Urinary bladder (tissue), 4 donors: ENCODE measurements at places on chromosomes 6 and 20. TPM values are rescaled to one million over a fixed set of nuclear protein-coding genes. Genes with fewer than 3 reads are reported as not detected.

DNA sequence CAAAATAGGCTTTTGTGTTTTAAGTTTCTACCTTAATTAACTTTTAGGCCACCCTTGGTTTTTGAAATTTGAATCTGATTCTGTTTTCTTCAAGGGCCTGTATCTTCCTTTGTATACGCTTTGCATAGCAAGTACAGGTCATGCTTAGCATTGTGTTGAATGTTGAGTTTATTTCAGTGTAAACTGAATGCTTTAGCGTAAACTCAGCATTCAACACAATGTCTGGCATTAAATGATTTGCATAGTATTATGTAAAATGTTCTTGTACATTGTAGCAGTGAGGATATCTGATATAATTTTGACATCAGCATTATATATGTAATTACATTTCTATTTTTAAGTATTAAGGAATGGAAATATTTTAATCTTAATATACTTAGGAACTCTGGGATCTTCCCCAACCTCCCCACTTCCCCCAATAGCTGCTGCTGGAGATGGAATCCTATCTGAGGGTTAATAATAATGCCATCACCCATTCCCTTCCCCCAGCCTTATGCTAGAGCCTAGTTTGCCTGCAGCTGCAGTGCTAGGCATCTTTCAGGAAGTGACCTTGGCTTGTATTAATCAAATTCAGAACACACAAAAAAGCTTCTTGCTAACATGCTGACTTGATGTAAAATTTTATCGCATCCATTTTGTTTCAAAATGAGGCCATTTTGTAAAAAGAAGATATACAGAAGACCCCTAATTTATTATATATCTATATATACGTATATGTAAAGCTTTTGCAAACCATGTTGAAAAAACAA lies 73.1 kb downstream of the NCOA3 start:
- DNase-seq = no peak

DNA sequence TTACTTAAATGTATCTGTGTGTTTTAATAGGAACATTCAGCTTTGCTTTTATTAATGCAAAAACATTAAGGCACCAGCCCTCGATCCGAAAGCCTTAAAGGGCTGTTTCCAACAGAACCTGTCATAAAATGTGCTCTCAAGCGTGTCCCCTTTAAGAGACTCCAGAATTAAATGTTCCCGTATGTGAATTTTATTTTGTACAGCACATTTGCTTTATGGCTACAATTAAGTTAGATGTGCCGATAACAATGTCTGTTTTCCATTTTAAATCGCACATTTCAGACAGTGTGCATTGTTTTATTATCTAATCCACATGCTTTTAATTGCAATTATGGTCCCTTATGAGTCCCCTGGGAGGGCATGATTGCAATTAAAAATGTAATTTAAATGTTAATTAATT lies 198.9 kb downstream of the TSHZ2 start:
- peak; percentile 29 for DNase-seq

- no peak for DNase-seq
These were observed 13.4 kb downstream of the RFPL4B start for GRCh38 chr6:112360498-112360897.

DNA sequence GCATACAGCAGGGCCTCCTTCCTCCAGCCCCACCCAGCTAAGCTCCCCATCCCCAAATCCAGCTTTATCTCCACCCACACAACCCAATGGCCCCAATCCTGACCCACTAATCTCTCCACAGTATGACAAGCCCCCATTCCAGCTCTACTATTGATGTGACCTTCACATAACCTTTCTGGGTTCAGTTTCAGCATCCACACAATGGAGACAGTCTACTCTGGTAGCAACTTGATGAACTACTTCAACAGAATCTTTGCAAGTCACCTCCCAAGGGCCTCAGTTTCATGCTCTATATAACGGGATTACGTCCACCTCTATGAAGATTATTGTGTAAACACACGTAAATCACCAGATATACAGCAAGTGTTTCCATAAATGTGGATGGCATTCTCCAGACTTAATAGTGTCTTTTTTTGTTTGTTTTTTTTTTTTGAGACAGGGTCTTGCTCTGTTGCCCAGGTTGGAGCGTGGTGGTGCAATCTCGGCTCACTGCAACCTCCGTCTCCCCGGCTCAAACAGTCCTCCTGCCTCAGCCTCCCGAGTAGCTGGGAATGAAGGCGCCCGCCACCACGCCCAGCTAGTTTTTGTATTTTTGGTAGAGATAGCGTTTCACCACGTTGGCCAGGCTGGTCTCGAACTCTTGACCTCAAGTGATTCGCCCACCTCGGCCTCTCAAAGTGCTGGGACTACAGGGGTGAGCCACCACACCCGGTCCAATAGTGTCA lies 1.4 kb downstream of the AHCY start:
- no peak for DNase-seq

TAAR5 gene
- total RNA-seq = not detected

GRCh38 chr20:35711588-35712209 lies 12.5 kb downstream of the ROMO1 start:
- no peak for DNase-seq

HDGFL1 gene
- total RNA-seq = not detected

- DNase-seq = no peak
These were observed 49.0 kb upstream of the ASF1A start for GRCh38 chr6:118844915-118845314.

- no peak for DNase-seq
These were observed 23.1 kb downstream of the OTOR start for GRCh38 chr20:16771213-16771612.

DNA sequence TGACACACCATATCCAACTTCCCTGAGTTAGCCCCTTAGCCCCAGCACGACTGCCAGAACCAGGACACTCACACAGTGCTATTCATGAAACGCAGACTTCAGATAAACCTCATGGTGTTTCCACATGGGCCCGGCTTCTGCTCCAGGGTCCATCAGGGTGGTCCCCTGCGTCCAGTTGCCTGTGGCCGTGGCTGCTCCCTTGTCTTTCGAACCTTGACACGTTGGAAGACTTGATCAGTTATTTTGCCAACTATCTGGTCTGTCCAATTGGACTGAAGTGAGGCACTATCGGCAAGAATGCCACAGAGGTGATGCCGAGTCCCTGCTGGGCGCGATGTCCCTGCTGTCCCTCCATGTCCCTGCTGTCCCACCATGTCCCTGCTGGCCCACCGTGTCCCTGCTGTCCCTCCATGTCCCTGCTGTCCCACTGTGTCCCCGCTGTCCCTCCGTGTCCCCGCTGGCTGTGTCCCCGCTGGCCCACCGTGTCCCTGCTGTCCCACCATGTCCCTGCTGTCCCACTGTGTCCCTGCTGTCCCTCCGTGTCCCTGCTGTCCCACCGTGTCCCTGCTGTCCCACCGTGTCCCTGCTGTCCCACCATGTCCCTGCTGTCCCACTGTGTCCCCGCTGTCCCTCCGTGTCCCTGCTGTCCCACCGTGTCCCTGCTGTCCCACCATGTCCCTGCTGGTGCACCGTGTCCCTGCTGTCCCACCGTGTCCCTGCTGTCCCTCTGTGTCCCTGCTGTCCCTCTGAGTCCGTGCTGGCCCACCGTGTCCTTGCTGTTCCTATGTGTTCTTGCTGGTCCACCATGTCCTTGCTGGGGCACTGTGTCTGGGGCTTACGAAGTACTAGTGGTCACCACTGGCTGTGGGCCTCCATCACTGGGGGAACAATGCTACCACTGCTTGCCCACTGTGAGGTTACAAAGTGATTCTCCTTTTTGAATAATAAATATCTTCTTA lies 251.4 kb downstream of the DLL1 start:
- DNase-seq = no peak

DNA sequence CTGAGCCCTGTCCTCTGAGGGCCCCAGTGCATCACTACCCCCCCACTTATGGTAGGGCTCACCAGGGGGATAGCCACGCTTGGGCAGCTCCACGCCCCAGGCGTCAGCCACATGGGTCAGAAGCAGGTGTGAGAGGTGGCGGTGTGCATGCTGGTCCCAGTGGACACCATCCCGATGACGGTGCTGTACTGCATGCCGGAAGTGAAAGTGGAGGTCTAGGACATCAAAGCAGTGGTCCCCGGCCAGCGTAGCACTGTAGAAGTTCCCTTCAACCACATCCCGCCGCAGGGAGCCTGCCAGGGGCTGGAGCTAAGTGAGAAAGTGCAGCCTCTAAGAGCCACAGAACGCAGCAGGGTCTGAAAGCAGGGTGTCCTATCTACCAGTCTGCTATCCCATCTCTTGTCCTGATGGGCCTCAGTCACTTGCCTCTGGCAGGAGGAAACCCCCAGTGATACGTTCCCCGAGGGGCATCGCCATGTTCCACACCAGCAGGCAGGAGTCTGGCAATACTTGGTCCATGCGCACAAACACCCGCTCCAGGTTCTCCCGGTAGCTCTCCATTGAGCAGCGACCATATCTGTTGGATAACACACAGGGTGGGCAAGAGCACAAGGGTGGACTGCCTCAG lies 2.2 kb downstream of the PCED1A start:
- DNase-seq = no peak

DNA sequence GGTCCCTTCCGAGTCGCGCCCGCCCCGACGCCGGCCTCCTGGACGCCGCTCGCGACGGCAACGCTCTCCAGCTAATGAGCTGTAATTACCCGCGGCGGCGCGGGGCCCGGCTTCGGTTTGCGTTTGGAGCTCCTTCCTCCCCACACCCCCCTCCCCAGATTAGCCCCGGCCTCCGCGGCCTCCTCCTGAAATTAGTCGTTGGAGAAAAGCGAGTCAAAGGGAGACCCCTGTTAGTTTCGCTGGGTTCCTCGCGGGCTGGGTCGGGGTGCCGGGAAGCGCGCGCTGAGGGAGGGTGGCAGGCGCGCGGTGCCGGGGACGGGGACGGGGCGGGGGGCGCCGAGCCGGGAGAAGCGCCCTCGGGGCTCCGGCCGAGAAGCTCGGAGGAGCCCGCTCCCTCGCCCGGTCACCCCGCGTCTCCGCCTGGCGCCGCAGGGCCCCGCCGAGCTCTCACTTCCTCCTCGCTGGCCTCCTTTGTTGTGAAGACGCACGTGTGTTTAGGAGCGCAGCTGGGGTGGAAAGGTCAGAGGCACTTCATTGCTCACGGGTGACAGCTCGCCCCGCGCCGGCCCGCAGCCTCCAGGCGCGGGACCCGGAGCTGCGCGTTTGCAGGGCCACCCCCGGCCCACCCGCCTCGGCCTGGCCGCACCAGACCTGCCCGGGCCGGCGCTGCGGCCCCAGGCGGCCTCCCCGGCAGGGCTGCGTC lies 4.9 kb downstream of the FOXC1 start:
- DNase-seq = no peak
